ENCODE measurements at places on chromosomes 1 and 21.

GRCh38 chr1:33997127-33998036 is 133.5 kb downstream of the HMGB4 start:
- no peak for DNase-seq

- no peak for DNase-seq
Measured at GRCh38 chr1:57017200-57017599, 51.4 kb upstream of the C8B start.

DNA sequence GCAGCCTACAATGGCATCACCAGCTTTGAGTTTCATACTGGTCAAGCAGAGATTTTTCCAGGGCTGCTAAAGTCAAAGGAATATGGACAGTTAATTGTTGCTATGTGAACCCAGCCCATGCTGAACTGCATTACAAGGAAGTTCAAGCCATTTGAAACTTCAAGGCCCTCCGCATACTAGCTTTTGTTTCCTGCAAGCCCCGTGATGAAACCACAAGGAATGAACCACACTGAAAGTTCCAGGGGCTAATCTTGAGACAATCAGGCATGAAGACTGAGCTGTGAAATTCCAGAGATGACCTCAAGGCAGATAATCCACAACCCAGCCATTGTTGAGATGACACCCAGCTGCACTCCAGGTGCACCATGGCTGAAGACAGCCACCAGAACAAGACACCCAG is 180.8 kb downstream of the C1orf21 start:
- no peak for DNase-seq

- DNase-seq, result peak; percentile 61
Measured at GRCh38 chr1:117735045-117735992, 129.5 kb downstream of the TENT5C start.

GRCh38 chr1:3064296-3064850 is 4.6 kb upstream of the PRDM16 start:
- DNase-seq, result no peak

- DNase-seq, result no peak
Measured at GRCh38 chr1:243315893-243316292, 60.1 kb downstream of the SDCCAG8 start.

GRCh38 chr1:938088-938683 is 14.5 kb downstream of the SAMD11 start:
- no peak for DNase-seq

GRCh38 chr1:224736619-224737352 is 120.7 kb downstream of the CNIH3 start:
- DNase-seq, result no peak

DNA sequence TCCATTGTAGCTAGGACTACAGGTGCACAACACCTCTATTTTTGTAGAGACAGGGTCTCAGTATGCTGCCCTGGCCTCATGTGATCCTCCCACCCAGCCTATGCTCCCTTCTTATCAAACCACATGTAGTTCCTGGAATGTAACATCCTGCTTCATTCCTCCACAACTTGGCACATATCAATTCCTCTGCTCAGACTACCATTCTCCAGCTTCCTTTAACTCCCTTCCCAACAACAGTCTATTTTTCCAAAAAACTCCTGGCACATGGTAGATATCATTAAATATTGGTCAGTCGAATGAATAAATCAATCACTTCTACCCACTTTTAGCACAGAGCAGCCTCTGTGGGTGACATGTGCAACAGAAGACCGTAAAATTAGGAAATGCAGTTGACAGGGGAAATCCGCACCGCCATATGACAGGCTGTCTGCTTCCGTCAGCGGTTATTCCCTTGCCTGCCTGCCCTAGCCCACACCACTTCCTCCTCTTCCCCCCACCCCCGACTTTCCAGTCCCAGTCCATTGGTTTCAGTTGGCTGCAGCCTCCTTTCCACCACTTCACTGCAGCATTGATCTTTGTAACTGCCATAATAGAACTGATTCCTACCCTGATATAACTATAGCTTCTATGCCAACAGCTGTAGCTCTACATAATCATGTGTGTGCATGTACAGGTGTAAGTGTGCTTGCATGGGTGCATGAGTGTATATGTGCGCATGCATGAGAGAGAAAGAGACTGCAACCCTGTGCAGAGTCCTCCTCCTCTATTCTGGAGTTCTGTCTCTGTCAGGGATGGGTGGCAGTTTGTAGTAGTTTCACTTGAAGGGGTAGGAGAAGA is 6.8 kb upstream of the AKR1A1 start:
- DNase-seq, result peak; percentile 81
